Stimulated activated CD8-positive, alpha-beta memory T cell treated with anti-CD3 and anti-CD28 coated beads, Interleukin-2, amount 100 ng/mL, for 1 hour (primary cell): ENCODE measurements at places on chromosomes 16 and 17.

- no peak for DNase-seq
These were observed 10.8 kb upstream of the B4GALNT2 start for GRCh38 chr17:49121696-49122292.

GRCh38 chr17:78974635-78975591 lies 4.8 kb downstream of the LGALS3BP start:
- no peak for DNase-seq

DNA sequence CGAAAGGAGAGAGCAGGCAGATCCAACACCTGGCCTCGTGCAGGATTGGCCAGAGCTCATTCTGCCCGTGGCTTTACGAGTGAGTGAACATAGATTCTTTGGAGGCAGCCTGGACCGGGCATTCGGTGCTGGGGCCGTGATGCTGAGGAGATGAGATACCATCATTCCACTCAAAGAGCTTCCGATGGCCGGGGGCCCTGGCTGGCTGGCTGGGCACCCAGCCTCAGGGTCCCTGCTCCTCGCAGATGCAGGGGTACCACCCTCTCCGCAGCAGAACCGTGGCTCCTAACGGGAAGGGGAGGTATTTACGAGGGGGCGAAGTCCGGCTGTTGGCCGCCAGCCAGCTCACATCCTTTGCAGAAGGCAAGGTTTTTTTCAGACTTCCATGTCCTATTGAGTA lies 66.1 kb upstream of the FOXF1 start:
- DNase-seq = no peak

GRCh38 chr17:39777534-39778365 lies 40.0 kb downstream of the GRB7 start:
- DNase-seq = no peak

- no peak for DNase-seq
These were observed 118.1 kb downstream of the OR1D5 start for GRCh38 chr17:2945299-2945698.

- DNase-seq = no peak
These were observed 6.8 kb downstream of the KIFC3 start for GRCh38 chr16:57795431-57795878.
